ENCODE measurements at places on chromosomes 5 and 9. TPM values are rescaled to one million over a fixed set of nuclear protein-coding genes. Genes with fewer than 3 reads are reported as not detected.

The NMRK1 gene
- 18.0 TPM for polyA plus RNA-seq

The TMEM252 gene
- polyA plus RNA-seq: 10.1 TPM

The TBC1D13 gene
- 45.5 TPM for polyA plus RNA-seq

The C5orf58 gene
- 0.22 TPM for polyA plus RNA-seq

The PAPPA gene
- polyA plus RNA-seq: 8.4 TPM

The BARHL1 gene
- polyA plus RNA-seq: not detected

The TRIM41 gene
- 40.1 TPM for polyA plus RNA-seq

The FOXD4L6 gene
- polyA plus RNA-seq: not detected

The RASEF gene
- 8.9 TPM for polyA plus RNA-seq

The SPATA31D4 gene
- polyA plus RNA-seq: not detected

The PCDHGB2 gene
- polyA plus RNA-seq: 3.6 TPM

The SURF1 gene
- 51.9 TPM for polyA plus RNA-seq

The GALNT10 gene
- polyA plus RNA-seq: 28.7 TPM

The ECSCR gene
- polyA plus RNA-seq: 21.7 TPM

The SLC36A3 gene
- polyA plus RNA-seq: not detected

The OBP2B gene
- 0.32 TPM for polyA plus RNA-seq

The WDR41 gene
- 56.0 TPM for polyA plus RNA-seq

The GGTA1 gene
- polyA plus RNA-seq: 4.3 TPM

The AK8 gene
- polyA plus RNA-seq: 5.1 TPM

The DBH gene
- polyA plus RNA-seq: 0.94 TPM

The PLEKHG4B gene
- 12.7 TPM for polyA plus RNA-seq

The CEL gene
- 4.1 TPM for polyA plus RNA-seq

The GABRA6 gene
- not detected for polyA plus RNA-seq

The PCDHB16 gene
- 7.4 TPM for polyA plus RNA-seq

The C9orf153 gene
- not detected for polyA plus RNA-seq

The RANBP3L gene
- 9.0 TPM for polyA plus RNA-seq

The RORB gene
- polyA plus RNA-seq: 0.09 TPM
